ENCODE measurements at places on chromosomes 3 and 15.

DNA sequence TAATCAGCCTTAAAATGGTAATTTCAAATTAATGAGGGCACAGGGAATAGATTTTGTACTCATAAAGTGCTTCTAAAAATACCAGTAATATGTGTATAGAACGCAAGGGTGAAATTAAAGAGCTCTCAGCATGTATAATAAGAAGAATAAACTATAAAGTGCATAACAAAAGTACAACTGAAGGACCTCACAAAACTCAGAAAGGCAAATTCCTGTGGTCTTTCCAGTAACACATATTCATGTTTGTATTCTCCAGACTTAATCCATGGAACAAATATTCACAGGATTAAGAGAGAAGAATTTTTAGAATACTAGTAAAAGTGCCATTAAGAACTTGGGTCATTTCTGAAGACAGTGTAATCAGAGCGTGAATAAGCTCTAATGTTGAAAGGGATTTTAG lies 646.3 kb downstream of the CADM2 start:
- DNase-seq, result no peak

DNA sequence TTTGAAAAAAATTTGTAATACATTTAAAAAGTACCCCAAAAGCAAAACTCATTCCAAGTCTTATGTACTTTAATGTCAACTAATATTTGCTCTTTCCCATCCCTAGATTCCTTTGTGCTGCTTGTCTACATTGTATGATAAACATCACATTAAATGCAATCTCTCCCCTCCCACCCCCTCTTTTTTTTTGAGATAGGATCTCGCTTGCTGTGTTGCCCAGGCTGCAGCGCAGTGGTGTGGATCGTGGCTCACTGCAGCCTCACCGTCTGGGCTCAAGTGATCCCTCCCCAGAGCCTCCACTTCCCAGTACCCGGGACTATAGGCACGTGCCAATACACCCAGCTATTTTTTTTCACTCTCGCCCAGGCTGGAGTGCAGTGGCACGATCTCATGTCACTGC lies 12.6 kb downstream of the MAP2K1 start:
- no peak for DNase-seq

- no peak for DNase-seq
These were observed 783.3 kb downstream of the ZPLD1 start for GRCh38 chr3:103218146-103218545.

DNA sequence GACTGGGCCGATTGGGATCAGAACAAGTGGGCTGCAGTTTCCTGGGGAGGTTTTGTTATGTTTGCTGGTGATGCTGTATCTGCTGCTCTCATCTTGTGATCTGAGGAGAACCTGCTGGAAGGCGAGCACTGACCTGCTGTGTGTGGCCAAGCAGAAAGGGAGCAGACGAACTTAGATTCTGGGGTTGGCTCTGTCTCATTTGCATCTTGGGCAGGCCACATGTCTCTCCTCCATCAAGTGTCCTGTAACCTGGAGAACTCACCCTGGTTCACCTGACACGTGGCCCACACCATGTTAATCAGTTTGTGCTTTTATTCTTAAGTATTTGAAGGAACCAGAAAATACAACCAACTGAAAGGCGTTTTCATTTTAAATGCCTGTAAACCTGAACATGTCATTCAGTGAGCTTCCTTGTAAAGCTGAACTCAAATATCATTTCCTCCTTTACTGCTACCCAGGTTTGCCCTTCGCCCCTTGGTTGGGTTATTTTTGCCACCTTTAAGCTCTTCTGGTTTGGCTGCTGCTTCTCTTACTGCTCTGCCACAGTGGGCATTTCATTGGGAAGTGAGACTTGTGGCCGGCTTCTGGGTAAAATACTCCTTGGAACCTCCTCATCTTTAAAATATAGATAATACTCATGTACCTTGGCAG lies 33.5 kb upstream of the TRAK1 start:
- DNase-seq, result no peak

DNA sequence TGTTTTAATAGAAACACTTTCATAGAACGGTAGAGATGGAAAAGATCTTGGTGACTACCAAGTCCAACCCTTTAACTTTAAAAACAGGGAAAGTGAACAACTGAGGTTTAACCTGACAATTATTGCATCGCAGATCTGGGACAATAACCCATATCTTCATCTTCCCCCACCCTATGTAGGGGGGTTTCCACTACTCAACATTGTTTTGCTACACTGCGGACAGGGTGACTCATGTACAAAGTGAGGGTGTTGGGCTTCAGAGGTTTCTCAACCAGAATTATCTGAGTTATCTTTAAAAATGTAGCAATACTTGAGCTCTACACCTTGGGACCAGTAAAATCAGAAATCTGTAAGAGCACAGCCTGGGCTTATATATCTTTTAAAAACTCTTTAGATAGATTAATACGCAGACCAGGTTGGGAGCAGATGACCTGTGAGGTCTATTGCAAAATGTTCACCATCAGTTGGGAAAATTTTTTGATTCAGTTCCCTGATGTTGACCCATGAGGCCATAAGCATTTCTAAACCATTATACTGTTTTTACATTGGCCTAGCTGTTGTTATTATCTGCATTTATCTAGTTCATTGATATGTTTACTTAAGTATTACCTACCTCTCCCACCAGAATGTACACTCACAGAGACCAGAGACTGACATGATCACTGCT lies 103.6 kb upstream of the ICE2 start:
- no peak for DNase-seq

DNA sequence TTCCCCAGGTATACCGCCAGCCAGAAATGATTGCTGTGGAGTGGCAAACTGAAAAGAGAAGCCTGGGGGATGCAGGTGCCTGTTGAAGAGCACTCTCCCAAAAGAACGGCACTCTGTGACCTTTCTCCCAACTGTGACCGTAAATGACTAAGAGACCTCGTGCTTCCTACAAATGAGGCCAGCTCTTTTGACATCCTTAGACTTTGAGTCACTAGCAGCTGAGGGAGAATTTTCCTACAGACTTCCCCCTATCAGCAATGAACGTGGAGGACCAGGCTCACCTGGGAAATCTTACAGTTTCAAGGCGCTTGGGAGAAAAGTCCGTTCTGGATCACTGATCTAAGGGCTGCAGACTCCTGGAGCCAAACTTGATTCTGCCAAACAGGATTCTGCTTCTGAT lies 8.6 kb downstream of the AQP9 start:
- peak; percentile 3 for DNase-seq

- no peak for DNase-seq
These were observed 578.1 kb downstream of the FHIT start for GRCh38 chr3:60673123-60673522.

GRCh38 chr15:77907824-77908751 lies 169.4 kb downstream of the TBC1D2B start:
- no peak for DNase-seq

DNA sequence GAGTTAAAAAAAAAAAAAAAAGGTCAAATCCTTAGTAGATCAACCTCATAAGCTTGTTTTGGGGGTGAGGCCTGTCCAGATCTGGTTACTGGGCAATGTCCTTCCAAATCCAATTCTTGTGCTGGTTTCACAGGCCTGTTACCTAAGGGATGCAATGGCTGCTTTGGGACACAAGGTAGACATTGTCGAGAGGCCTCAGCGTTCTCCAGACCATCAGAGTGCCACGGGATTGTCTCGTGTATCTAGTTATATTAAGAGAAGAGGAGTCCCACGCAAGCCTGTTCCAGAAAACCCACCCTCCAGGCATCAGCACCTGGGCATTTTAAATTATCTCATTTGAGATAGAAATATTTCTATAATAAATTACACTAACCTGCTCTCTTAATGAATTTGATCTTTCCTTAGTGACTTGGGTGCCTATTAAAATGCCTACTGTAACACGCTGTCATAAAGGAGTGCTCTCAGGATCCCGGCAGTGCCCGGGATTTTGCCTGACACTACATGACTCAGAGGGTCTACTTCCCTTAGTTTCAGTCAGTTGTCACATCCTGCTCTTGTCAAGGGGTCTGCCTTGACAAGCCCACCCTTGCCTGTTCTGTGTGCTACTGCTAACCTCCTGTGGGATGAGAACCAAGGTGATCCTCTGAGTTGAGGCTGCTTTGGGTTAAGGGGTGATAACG lies 116.0 kb downstream of the LIPC start:
- DNase-seq, result no peak

DNA sequence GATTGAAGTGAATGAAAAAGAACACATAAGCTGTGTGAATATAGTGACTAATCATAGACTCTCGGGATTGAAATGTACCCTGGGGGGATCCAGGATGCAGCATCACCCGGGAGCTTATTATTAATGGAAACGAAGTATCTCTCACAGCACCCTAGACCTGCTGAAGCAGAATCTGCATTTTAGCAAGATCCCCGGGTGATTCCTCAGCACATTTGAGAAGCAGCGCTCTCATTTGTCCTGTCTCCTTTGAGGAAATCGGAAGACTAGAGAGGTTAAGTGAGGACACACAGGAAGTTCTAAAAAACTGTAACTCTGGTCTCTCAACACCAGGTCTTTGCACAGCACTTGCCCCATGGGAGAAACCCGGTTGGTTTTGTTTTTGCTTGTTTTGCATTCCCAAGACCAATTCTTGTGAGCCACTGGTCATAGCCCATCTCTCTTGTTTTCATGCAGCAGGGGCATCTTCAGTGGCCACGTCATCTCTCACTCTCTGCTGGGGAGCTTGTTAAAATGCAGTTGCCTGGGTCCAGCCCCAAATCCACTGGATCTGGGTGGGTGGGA lies 30.2 kb downstream of the ZNF710 start:
- DNase-seq, result no peak

- DNase-seq, result no peak
These were observed 153.6 kb upstream of the LINGO1 start for GRCh38 chr15:77786181-77786890.
